ENCODE measurements at places on chromosomes 5 and 9.

- no peak for DNase-seq
These were observed 113.2 kb downstream of the EGFLAM start for GRCh38 chr5:38371596-38371995.

- DNase-seq = peak; percentile 58
These were observed 660.8 kb downstream of the TLE1 start for GRCh38 chr9:81028504-81028903.

- peak; percentile 10 for DNase-seq
These were observed 837.7 kb upstream of the ZNF608 start for GRCh38 chr5:125584140-125584520.

- DNase-seq = no peak
These were observed 10.7 kb upstream of the CREBRF start for GRCh38 chr5:173045474-173045873.

DNA sequence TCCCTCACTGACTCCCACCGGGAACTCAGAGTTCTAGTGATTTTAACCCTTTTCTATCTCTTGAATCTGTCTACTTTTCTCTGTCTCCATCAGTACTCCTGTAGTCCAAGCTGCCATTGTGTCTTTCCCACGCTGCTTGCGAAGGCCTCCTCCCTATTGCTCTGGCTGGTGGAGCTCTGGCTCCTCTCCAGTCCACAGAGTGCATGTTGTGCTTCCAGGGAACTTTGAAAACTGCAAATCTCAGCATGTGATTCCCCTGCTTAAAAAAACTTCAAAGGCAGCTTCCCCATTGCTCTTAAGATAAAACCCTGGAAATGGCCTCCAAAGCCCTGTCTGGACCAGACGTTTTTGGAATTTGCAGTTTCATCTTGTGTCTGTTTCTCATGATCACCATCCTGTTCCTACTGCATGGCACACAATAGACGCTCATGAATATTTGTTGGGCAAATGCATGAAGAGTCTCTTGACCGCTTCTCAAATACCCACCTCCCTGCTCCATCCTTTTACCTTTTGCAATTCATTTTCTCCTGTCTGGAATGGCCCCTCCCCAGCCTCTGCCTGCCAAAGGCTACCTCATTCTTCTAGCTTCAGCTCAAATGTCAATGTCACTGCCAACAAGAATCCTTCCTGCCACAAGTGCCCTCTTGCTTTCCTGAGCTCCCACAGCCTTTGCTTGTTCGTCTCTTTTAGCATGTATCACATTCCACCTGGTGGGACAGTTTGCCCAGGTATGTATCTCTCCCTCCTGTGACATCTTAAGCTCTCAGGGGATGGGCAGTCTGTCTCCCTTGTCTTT is 293.2 kb downstream of the ARHGAP26 start:
- DNase-seq = peak; percentile 54

- peak; percentile 45 for DNase-seq
These were observed 75.0 kb downstream of the TTC39B start for GRCh38 chr9:15231788-15232635.

DNA sequence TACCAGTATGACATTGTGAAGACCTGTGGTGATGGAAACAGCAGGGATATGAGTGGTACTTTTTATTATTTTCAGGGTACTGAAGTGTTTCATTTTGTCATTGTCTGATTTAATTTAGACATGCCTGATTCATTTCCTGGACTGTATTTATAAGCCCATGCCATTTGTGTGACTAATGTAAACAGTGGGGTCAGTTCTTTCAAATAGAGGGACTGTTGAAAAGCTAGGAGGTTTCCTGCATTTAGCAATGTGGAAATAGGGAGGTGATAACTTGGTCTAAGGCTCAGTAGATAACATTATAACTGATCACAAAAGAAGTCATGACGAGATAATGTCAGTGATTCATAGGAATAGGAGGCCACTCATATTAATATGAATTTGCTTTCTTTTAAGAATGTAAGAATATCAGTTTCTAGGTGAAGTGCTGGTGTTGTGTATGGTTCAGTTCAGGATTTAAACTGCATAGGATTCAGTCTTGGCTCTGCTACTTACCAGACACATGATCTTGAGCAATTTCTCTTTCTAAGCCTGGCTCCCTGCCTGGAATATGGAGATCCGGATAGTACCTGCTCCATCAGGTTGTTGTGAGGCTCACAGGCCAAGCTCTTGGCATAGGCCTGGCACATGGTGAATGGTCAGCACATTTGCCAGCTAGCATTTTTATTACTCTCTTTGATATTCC is 7.5 kb downstream of the RASGRF2 start:
- peak; percentile 78 for DNase-seq

- no peak for DNase-seq
These were observed 5.4 kb upstream of the CERCAM start for GRCh38 chr9:128415281-128415680.

GRCh38 chr5:58872670-58873273 is 289.9 kb downstream of the RAB3C start:
- DNase-seq = no peak

GRCh38 chr9:77604316-77604715 is 43.8 kb downstream of the GNA14 start:
- no peak for DNase-seq

DNA sequence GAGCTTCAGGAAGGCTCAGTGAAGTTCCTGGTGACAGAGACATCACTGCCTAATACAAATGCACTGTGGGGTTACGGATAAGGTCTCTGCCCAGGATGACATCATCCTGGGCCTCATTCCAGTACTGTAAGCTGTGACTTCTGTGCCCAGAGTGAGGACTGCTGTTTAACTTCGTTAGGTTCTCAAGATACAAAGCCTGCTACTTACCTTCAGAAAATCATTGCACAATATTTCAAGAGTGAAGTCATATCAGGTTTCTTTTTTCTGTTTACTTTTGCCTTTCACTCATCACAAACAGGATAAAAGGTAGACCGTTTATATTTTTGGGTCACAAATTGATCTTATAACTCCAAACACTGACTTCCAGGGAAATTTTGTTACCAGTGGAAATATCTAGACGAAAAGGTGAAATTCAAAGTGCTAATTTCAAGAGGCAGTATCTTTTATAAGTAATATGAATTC is 241.2 kb downstream of the PIK3R1 start:
- peak; percentile 17 for DNase-seq

- no peak for DNase-seq
These were observed 36.4 kb downstream of the GGTA1 start for GRCh38 chr9:121463026-121463807.

All from fibroblast of gingiva (primary cell).